ENCODE measurements at places on chromosomes 3 and 15.

DNA sequence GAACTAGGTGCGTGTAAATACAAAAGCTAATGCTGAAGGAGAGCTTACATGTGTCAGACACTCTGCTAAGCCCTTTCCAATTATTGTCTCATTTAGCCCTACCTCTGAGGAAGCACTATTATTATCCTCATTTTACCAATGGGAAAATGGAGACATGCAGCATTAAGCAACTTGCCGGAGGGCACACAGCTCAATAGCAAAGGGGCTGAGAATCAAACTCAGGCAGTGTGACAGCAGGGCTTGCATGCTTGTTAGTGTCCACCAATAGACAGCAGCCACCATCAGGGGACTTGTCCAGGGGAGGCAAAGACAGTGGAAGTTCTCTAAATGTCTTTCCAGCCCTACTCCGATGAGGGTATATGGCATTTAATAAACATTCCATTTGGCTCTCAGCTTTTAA lies 548.6 kb downstream of the MAGI1 start:
- no peak for DNase-seq

DNA sequence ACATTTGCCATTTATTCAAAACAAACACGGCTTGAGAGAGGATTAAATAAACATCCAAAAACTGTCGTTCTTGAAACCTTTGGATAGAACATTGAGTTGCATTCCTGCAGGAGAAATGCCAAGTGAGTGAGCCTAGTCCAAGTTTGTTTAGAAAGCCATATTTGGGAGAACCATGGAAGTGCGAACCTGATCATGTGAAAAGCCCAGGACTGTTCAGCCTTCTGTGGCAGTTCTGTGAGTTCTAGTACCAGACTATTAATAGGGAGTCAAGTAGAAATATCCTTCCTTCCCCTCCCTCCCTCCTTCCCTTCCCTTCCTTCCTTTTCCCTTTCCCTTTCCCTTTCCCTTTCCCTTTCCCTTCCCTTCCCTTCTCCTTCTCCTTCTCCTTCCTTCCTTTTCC lies 470.4 kb downstream of the LPP start:
- DNase-seq, result no peak

DNA sequence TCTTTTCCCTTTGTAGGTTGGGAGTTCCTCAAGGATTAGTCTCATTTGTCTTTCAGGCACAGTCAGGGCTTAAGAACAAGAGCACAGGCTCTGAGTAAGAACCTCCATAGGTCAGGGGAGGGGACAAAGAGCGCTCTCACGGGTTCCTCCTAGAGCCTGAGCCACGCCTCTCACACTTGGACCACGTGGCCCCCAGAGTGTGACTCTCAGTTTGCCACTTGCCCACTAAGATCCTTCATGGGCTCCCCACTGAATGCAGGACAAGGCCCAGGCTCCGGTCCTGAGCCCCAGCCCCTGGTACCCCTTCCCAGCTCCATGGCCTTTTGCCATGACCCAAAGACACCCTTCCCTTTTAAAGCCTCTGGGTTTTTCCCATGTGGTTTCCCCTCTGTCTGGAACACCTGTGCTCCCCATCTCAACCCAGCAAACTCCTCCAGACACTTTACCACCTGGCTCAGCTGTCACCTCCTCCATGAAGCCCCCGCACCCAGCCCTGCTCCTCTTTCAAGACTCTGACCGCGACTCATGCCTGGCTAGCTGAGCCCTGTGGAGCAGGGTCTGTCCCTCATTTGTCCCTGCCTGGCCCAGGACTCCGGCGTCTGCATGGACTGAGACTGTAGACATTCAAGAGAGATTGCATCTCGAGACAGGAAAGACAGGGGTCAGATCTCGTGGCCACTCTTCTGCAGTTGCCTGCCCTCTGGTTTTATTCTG lies 32.7 kb downstream of the IQSEC1 start:
- peak; percentile 34 for DNase-seq

- DNase-seq, result no peak
These were observed 99.9 kb downstream of the CD47 start for GRCh38 chr3:107990926-107991325.

- DNase-seq, result no peak
These were observed 905.8 kb downstream of the IGSF11 start for GRCh38 chr3:118128886-118129285.

DNA sequence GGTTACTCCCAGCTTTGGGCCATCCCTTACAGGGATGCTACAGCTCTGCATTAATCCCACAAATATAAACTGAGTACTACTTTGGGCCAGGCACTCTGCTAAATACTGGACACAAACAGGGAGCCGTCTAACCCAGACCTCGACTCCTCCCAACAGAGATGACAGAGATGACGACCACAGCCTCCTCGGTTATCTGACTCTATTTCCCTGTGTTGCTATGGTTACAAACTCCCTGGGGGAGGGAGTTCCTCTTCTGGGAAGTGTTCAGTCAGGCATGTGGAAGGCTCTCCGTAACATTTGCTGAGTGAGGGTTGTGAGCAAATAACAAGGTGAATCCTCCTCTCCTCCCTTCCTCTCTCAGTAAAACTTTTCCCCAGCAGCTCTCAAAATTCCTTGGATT lies 6.7 kb upstream of the CMTM7 start:
- no peak for DNase-seq

Data from activated CD4-positive, alpha-beta T cell treated with anti-CD3 and anti-CD28 coated beads, Interleukin-10, Interleukin-2, amounts not matched to agents 100 ng/mL and 50 ng/mL, durations not matched to agents 16 hours and 8 hours (primary cell).